Gastrocnemius medialis (tissue), 4 donors: ENCODE measurements at places on chromosomes 2 and 18. TPM values are rescaled to one million over a fixed set of nuclear protein-coding genes. Genes with fewer than 3 reads are reported as not detected.

DNA sequence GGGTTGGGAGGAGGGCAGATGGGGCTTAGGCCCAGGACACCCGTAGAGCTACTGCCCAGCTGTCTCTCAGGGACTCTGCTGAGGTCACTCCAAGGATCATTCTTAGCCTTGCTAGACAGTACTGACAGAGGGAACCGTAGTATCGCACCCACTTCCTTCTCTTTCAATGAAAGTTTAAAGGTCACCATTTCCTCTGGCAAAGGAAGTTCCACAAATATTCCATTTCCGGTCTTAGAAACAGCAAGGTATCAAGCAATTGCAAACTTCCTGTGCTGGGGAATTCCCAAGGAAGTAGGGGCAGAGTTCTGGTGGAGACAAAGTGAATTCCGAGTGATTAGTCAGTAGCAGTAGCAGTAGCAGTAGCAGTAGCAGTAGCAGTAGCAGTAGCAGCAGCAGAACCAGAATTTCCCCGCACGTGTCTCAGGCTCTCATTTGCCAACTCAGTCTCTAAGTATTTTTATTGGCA is 24.7 kb downstream of the IL1B start:
- no peak overlapping the region for H3K27ac ChIP-seq
- no peak overlapping the region for H3K4me3 ChIP-seq
- no peak for DNase-seq
- peaks cover 8% of the 10 kb centered on the region for H3K4me1 ChIP-seq
- no peaks in the 10 kb centered on the region for H3K27me3 ChIP-seq
- H3K36me3 ChIP-seq = no peaks in the 10 kb centered on the region

DNA sequence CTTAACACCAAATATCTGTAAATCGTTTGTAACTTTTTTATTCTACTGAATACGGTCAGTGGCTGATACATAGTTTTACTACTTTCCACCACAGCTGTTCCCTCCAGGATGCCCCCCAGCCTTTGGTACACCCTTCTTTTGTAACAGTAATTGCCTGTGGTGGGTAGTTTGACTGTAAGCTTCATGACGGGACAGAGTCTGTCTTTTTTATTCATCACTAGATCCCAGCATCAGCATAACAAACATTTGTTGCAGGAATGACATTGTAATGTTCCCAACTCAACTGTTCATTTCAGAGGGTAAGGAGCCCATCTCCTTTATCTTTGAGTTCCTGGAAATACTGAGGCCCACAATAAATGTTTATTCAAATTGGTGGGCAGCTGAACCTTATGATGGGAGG is 67.5 kb downstream of the MBOAT2 start:
- no peaks in the 10 kb centered on the region for H3K4me1 ChIP-seq
- no peak for DNase-seq
- no peaks in the 10 kb centered on the region for H3K27me3 ChIP-seq
- H3K4me3 ChIP-seq = no peak overlapping the region

Gene ALKAL2
- total RNA-seq = not detected

Gene LYPD1
- not detected for total RNA-seq
